NCI-H1436 (cell line): ENCODE measurements at places on chromosomes 11 and 22.

- DNase-seq: no peak
These were observed 18.8 kb downstream of the RASD2 start for GRCh38 chr22:35559354-35560005.

- DNase-seq: no peak
These were observed 93.2 kb upstream of the PRR5 start for GRCh38 chr22:44608597-44609399.

DNA sequence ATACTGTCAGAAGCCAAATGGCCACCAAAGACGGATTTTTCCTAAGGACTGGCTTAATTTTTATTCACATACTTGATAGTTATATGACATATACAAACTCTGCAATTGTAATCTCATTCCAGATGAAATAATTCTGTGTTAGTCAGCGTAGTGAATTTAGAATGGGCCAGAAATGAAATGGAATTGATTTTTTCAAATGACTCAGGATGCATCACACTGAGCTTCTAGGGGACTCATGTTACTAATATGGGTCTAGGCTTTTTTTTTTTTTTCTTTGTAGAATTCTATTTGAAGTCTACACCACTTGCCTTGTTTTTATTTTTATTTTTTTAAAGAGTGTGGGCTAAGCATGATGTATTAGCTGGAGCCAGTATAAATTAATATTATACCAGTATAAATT is 62.7 kb downstream of the SPECC1L start:
- no peak for DNase-seq

- DNase-seq: no peak
These were observed 76.8 kb upstream of the BIRC3 start for GRCh38 chr11:102240502-102240901.

- no peak for DNase-seq
These were observed 27.6 kb upstream of the TOLLIP start for GRCh38 chr11:1336836-1337646.

GRCh38 chr22:39384750-39385480 is 14.7 kb upstream of the TAB1 start:
- DNase-seq: peak; percentile 11

- DNase-seq: no peak
These were observed 81.7 kb downstream of the MTNR1B start for GRCh38 chr11:93051186-93051585.

DNA sequence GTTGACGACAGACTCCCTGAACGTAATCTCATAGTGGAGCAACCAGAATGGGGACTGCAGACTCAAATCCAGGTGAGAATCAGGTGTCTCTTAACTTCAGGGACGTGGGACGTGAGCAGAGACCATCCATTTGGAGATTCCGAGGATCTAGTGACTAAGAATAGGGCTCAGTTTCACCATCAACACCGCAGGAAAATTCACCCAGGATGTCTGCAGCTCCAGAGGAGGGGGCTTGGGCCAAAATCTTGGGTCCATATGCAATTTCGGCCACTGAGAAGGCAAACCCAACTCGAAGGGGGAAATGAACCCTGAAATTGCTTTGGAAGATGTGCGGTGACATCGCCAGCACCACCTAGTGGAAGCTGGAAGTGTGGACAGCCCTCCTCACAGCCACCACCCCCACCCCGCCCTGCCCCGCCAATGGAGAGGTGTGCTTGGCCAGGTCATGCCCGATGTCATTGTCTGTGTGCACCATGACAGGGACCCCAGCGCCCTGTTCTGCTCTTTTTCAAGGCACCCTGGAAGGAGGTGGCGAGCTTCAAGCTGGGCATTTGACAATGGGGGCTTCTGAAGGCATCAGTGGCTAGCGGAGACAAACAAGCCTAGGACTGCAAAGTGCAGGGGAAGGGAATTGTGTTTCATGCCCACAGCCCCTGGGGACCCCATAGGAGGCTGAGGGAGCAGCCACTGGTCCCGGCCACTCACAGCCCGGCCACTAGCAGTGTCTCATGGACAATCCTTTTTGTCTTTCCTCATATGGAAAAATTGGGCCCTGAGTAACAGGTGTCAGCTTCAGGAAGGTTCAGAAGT is 24.8 kb downstream of the APOL1 start:
- peak; percentile 46 for DNase-seq

DNA sequence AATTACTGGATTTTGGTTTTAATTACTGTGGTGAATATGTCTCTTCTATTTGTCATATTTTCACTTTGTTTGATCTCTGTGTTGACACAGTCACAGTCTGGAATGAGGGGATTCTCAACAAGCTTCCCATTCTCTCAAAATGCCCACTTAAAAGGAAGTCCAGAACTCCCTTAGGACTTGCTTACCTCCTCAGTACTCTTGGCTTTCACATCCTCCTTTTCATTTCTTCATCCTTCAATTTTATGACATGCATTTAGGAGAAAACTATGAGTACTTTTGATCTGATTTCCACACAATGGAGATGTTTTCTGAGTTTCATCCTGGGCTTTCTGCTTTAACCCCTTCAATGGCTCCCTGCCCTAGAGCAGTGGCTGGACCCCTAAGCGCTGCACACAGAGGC is 49.3 kb upstream of the FLI1 start:
- DNase-seq: no peak

GRCh38 chr11:61586792-61587430 is 6.0 kb upstream of the SYT7 start:
- no peak for DNase-seq

- DNase-seq: no peak
These were observed 117.1 kb downstream of the LDLRAD3 start for GRCh38 chr11:36060926-36061325.

- no peak for DNase-seq
These were observed 1104.8 kb downstream of the DLG2 start for GRCh38 chr11:84522331-84522730.

DNA sequence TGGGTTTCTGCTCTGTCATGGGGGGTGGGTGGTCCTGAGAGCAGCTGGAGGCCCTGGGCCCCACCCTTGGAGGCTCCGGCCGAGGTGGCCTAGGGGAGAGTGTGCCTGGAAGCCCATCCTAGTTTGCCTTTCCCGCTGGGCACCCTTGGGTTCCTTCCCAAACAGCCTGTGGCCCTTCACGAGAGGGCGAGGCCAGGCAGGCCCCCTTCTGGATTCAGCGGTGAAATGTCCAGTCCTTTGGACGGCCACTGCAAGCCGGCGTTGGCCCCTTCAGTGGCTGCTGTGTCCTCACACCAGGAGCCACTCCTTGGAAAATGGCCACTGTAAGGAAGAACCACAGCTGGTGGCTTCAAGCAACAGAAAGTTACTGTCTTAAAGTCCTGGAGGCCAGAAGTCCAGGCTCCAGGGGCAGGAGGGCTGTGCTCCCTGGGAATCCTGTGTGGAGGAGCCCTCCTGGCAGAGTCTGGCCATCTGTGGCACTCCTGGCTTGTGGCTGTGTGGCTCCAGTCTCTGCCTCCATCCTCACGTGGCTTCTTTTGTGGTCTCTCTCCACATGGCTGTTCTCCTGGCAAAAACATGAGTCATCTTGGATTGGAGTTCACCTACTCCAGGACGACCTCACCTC is 854.1 kb downstream of the TBC1D22A start:
- DNase-seq: no peak
